ENCODE measurements at places on chromosomes 11 and 22.
A peak's percentile ranks its signal among the peaks of the same experiment; 100 is the strongest.

DNA sequence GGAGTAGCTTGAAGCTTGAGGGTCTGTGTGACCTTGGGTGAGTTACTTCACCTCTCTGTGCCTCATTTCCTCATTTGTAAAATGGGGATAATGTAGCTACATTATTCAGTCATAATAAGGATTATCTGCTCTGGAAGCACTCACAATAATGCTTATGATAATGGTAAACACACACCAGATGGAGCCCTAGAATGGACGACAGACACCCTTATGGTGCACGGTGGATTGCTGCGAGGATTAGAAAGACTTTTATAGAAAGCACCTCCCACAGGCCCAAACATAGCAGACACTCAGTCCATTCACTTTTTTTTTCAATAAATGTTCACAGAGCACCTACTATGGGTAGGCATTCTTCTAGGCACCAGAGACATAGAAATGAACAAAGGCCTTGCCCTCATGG lies 53.8 kb downstream of the LARGE1 start:
- DNase-seq, result no peak

DNA sequence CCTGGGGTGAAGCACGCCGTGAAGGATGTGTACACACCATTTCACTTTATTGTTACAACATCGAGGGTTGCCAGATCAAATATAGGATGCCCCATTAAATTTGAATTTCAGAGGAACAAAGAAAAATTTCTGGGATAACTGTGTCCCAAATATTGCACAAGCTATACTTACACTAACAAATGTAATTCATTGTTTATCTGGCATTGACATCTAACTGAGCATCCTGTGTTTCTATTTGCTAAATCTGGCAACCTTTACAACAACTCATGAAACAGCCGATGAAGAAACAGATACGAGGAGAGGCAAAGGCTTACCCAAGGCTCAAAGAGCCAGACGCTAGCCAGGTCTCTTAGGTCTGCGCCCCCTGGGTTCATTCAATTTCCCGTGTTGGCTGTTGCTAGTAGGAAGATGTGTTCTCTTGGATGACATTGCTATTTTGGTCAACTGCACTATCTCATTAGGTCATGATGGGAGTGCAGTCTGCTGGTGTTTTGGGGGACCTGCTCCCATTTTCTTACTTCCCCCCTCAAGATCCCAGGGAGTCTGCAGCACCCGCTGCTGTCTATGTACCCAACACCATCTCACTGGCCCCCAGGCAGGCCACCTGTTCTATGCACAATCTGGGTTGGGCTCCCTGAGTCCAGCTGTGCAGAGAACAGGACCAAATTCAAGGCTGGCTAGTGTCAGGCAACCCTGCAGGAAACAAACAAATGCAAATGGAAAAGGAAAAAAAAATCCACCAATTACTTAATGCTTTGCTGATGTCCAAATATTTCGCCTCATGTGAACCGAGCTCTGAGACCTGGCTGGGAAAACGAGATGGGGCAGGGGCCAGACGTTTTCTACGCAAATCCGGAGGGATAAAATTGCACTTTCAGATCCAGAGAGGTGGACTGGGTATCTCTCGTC lies 560.9 kb downstream of the MIAT start:
- DNase-seq, result no peak

- DNase-seq, result no peak
Observed at GRCh38 chr11:103530257-103530656, 421.0 kb downstream of the DYNC2H1 start.

DNA sequence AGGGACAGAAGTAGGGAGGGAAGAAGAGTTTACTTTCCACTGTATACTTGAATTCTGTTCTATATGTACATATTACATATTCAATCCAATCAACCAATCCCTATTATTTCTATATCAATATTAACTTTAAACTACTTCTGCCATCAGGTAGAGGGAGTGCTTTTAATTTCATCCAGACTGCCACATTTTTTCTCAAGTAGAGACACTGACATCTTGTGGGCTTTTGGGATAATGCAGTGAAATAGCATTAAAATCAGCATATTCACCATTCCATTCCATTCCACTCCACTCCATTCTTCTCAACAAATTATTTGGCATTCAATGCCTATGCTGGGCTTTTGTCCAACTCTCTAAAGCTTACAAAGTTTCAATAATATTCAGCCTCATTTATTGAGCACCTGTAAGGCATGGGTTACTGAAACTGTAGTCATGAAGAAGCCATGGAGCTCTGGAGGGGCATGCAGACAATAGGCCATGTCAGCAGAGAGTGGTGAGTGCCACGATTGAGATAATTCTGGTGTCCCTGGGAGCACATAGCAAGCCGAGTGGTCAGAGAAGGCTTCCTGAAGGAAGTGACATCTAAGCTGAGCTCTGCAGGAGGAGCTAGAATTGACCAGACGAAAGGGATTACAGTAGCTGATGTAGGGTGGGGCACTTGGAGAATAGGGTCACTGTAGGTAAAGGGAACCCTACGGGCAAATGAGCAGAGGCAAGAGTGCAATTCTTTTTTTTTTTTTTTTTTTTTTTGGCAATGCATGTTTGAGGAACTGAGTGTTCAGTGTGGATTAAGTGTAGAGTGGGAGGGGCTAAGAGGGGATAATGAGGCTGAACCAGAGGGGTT lies 12.8 kb upstream of the CLPB start:
- DNase-seq, result peak; percentile 42

- no peak for DNase-seq
Observed at GRCh38 chr11:111606986-111607385, 4.7 kb downstream of the SIK2 start.

DNA sequence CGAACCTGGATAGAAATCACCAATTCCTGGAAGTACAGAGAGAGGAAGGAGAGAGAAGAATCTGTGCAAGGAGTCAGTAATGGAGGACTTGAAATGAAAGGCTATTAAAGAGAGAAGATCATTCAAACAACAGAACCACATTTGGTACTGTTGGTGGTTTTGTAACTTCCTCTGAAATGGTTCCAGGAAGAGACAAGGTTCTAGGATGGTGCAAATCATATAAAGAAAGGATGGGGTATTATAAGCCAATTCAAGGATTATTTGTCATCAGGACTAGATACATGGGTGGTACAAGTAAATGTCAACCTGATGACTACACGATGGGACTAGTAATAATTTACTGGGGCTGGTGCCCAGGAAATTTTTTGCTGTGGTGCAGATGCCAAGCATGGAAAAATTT lies 28.9 kb upstream of the TMA7B start:
- DNase-seq, result no peak

GRCh38 chr11:131868629-131869507 lies 498.5 kb downstream of the NTM start:
- DNase-seq, result peak; percentile 13

- DNase-seq, result no peak
Observed at GRCh38 chr22:48338793-48339705, 1488.6 kb downstream of the BRD1 start.

DNA sequence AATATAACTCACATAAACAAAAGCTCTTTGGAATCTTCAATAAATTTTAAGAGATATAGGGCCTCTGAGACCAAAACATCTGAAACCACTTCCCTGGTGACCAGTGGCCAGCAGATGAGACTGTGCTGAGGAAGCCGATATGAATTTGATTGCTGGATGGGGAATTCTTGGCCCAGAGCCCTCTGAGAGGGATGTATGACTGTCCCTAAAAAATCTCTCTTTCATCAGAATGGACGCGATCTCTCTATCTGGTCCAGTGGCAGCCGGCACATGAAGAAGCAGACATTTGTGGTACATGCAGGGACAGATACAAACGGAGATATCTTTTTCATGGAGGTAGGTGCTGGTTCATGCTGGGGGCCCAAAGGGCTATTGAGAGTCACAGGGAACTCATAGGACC lies 37.5 kb downstream of the MYBPC3 start:
- no peak for DNase-seq

DNA sequence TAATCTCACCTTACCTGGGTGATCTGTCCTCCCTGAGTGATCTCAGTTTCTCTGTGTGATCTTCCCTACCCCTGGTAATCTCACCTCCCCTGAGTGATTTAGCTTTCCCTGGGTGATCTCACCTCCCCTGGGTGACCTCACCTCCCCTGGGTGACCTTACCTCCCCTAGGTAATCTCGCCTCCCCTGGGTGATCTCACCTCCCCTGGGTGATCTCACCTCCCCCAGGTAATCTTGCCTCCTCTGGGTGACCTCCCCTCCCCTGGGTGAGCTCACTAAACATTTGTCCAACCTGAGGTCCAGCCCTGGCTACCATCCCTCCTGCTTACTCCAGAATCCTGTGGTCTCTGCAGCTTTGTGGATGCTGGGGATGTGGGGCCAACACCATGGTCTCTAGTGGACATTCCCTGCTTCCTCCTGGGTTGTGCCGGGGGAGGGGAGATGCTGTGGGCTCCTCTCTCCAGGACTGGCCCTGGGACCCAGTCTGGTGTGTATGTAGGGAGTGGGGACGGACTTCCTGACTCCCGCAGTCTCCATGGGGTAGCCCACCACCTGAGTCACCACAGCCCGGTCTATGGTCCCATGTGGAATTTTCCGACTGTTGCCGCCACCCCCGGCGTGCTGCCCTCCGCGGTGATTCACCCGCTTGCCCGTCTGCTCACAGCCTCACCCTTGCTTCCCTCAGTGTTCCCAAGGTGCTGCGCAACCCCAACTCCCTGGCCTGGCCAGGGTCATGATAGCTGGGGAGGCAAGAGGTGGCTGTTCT lies 9.9 kb downstream of the LSP1 start:
- DNase-seq, result peak; percentile 57

GRCh38 chr22:37274380-37274862 lies 7.9 kb upstream of the CYTH4 start:
- DNase-seq, result peak; percentile 89

DNA sequence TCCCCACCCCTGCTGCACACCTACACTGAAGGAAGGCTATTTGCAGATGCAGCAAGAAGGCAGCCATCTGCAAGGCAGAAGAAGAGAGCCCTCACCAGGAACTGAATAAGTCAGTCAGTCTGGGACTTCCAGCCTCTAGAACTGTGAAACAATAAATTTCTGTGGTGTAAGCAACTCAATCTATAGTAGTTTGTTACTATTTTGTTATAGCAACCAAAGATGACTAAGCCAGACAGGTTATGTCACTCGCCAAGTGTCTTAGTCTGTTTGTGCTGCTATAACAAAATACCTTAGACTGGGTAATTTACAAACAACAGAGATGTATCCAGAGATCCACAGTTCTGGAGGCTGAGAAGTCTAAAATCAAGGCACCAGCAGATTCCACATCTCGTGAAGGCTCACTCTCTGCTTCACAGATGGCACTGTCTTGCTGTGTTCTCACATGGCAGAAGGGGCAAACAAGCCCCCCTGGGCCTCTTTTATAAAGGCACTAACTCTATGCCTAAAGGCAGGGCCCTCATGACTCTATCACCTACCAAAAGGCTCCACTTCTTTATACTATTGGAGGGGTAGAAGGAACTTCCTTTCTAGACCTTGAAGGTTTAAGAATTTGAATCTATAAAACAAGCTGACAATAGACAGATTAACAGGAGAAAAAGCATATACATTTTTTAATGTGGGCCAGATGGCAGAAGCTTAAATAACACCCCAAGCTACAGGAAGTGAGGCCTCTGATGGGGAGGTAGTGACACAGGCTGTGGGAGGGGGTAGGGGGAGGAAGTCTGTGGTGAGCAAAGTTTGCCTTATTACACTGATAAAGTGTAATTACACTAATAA lies 12.3 kb downstream of the APOL6 start:
- peak; percentile 59 for DNase-seq

- no peak for DNase-seq
Observed at GRCh38 chr11:122728561-122728960, 73.0 kb downstream of the UBASH3B start.

DNA sequence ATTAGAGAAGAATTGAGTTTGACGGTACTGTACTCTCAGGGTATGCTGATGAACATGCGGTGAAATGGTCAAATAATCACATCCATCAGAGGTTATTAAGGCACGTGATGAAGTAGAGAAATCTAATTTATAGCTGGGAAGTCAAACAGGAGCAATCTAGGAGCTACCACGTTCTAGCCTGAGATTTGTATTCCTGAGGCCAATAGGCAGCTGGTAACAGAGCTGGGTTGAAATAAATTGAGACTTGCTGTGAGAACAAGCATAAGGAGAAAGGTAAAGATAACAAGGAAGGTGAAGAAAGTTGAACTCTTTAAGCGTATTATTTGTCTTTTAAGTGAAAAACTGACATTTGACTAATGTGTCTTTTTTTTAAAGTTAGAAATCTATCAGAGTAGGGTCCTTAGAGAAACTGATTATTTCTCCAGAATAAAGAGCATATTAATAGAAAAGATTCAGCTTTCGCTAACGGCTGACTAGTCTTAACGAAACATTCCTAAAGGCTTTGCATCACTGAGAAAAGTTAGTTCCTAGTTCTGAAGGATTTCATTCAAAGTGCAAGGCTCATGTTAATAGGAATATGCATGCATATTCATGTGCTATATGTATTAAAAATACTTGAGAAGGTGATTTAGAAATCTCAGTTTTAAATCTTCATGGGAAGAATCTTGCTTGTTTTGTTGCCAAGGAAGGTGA lies 5.2 kb upstream of the WEE1 start:
- no peak for DNase-seq

DNA sequence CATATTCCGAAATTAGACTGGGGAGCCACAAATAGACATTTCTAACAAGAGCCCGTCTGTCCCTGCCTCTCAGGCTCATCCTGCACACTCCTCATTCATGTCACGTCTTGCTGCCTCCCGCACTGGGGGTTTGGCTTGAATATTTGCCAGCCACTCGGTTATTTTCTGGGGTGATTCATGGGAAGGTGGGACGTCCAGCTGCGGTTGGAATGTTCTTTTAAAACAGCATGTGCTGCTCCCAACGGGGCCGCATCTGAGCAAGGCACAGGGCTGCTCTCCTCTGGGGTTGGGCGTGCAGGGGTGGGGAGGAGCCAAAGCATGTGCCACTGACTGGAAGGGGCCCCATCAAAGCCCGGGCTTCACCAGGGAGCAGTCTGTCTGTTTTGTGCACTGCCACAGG lies 25.9 kb upstream of the SLC5A4 start:
- DNase-seq, result no peak

DNA sequence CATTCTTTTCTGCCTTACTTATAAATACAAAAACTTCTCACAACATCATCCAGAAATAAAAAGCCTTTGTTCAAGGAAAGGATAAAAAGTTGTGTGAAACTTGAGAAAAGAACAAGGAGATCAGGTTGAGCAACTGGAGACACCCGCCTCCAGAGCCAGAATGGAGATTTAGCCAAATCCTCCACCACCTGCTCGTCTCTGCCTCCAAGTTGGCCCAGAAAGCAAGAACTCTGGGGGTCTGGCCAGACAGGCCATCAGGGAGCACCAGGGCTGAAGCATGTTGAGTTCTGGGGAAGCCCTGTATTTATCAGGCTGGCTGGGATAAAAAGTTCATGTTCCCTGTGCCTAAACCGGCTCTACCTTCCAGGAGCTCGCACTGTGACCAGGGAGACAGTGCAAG lies 14.9 kb downstream of the SMCO4 start:
- no peak for DNase-seq

DNA sequence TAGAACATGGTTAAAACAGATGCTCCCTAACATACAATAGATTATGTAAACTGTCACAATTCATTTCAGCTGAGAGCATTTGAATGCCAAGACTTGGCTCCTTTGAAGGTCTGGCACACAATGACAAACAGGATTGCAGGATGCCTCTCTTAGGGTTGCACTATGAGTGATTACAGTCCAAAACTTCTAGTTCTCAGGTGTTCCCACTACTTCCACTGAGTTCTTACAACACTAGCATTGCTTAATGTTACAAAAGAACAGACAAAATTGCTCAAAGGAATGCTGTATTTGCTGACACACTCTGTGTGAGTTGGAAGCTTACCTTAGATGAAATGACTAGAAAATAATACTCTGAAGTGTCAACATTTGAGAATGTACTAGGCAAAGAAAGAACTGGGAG lies 2413.8 kb upstream of the RAG2 start:
- no peak for DNase-seq

Measured in CD14-positive monocyte (primary cell).